ENCODE measurements at places on chromosomes 7 and 10.

DNA sequence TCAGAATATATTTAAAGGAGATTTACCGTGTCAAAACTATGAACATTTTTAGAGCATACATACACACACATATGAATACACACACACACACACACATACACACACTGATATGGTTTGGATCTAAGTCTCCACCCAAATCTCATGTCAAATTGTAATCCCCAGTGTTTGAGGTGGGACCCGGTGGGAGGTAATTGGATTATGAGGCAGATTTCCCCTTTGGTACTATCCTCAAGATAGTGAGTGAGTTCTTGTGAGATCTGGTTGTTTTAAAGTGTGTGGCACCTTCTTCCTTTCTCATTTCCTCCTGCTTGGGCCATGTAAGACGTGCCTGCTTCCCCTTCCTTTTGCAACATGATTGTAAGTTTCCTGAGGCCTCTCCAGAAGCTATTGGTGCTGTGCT is 515.0 kb upstream of the ZMIZ1 start:
- DNase-seq: no peak

DNA sequence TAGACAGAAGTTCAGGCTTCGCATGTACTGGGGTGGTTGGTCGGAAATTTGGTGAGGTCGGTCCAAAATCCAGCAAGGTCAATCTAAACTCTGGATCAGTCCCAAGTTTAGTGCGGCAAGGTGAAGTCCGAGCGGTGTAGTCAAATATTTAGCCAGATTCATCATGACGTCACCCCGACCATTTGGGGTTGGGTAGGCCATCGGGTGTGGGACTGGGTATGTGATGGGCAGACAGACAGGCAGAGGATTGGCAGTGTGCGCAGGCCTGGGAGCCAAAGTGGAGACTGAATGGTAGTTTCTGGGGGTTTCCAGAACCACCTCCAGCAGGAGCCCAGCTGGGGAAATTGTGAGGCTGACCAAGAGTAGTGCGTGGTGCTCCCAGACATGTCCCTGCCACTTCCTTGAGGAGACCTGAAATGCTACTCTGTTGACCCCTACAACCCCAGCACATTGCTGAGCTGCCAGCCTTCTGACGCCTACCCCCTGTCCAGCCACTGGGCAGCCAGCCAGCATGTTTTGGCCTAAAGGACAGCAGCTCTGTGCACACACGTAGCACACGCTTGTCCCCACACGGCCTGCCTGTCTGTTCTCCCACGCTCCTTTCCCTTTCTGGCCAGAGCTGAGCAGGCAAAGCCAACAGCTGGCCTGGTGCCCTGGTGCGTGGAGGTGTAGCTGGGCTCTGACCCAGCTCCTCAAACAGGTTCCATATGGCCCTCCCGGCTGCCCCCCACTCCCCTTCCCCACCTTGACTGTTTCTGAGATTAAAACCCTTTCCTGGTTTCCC is 55.9 kb downstream of the FAM241B start:
- DNase-seq: no peak

DNA sequence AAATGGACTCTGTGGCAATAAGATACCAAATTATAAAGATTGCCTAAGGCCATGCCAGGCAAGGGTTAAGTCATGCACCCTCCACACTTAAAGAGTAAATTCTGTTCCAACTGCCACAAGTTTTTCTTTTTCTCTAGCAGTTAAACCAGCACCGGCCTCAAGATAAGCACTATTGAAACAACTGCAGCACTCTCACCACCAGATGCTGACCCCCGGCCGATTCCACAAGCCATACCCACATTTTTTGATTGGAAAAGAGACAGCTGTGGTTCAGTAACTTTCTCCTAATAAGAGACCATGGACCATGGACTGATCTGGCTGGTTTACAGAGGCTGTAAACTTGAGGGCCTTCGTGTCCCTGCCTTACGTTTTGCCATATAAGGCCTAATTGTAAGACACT is 44.9 kb downstream of the GRM8 start:
- DNase-seq: no peak

DNA sequence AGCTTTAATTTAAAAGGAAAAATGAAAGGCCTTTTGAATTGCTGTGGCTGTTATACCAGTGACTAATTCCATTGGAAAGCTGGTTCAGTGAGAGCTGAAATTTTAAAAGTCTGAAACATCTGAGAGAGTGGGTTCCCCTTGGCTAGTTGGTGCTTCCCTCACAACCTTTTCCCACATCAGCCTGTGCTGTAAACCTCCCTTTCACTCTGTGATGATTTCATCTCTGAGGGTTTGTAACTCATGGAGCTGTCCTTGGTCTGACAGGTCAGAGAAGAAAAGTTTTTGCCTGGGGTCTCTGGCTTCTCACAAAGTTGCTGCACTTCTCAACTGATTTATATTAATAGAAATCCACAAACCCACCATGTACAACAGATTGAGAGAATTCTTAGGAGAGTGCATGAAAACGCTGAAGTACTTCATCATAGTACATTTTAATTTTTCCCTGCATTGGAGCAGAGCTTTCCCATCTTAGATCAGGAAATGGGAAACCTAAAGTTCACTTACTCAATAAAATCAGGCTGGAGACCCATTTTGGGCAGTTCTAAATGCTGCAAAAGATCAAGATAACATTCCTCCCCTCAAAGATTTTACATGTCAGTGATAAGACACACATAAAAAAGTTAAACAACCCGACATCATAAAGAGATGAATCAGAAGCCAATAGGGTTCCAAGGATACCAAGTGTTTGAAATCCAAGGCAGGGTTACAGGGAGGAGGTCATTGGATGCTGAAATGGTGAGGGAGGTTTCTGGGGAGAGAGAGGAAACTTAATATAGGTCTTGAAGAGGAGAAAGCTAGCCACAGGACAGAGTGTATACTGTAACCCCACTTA is 157.0 kb upstream of the MKLN1 start:
- DNase-seq: no peak

GRCh38 chr10:120738658-120739057 is 112.5 kb upstream of the WDR11 start:
- DNase-seq: no peak

GRCh38 chr7:46934198-46934825 is 647.6 kb downstream of the TNS3 start:
- no peak for DNase-seq

DNA sequence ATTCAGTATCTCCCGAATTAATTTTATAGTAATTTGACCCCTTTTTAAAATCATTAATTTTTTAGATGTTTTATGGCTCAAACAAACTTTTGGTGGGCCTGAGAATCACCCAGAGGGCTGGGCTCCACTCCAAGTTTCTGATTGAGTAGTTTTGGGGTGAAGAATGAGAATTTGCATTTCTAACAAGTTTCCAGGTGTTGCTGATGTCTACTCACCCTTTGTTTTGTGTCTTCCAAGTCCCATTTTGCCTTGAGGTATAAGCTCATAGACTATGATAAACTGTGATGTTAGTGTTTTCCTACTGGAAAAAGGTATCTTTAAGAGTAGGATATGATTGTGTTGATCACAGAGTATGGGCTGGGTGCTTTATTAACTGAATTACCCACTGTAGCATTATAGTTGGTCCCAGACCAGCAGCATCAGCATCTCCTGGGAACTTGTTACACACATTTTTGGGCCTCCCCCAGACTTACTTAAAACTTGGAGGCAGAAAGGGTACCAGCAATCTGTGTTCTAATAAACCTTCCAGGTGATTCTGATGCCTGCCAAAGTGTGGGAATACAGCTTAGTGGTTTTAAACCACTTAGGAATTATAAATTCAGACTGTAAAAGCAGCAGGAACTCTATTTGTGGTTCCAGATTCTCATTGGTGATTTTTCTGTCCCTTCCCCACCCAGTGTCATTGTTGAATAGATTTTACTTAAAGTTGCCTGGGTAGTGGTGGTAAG is 19.1 kb downstream of the ZNRF2 start:
- DNase-seq: no peak

- DNase-seq: no peak
These were observed 37.1 kb upstream of the GDF10 start for GRCh38 chr10:47262606-47263533.

DNA sequence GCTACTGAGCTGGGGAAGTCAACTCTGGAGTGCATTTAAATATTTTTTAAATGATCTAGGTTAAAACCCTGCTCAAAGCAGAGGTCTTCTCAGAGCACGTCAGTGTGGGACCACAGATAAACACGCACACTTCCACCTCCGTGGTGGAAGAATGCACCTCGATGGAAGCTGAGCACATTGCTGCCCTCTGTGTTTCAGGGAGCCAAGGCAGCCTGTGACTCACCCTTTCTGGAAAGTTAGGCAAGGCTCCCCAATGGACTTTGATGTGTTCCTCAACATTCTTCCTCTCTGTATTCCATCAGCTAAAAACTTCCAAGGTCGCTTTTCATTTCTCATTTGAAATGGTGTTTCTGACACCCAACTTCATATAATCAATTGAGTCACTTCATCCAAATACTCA is 170.8 kb upstream of the KMT2E start:
- no peak for DNase-seq

DNA sequence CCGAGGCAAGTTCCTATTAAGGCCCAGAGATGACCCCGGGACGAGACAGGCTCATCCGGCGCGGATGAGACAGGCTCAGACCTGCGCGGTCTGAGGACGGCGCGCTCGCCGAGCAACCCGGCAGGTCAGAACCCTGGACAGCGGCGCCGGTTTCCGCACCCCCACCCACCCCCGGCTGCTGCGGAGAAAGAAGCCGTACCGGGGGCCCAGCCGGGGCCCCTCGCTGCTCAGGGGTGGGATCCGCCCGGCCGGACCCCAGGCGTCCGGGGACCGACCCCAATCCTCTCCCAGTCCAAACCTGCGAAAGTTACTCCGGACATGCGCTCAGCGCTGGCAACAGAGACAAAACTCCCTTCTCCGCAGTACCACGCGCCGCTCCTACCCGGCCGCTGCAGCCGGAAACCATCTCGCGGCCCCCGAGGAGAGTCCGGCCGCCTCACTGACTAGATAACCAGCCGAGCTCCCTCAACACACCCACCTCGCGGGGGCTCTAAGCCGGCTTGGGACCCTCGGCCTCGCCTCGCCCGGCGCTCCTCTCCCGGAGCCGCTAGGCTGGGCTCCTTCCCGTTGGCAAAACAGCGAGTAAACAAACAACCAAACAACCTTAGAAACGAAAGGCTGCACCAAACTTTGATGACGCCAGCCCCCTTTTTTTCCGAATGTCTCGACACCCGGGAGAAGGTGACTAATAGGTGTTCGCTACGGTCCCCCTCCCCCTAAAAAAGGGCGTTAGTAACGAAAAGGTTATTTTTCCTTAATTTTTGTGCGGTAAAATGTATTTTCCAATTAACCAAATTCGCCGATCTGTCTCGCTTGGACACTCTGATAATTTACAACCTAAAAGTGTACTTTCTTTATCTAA is 2.3 kb upstream of the DRGX start:
- DNase-seq: peak; percentile 23

DNA sequence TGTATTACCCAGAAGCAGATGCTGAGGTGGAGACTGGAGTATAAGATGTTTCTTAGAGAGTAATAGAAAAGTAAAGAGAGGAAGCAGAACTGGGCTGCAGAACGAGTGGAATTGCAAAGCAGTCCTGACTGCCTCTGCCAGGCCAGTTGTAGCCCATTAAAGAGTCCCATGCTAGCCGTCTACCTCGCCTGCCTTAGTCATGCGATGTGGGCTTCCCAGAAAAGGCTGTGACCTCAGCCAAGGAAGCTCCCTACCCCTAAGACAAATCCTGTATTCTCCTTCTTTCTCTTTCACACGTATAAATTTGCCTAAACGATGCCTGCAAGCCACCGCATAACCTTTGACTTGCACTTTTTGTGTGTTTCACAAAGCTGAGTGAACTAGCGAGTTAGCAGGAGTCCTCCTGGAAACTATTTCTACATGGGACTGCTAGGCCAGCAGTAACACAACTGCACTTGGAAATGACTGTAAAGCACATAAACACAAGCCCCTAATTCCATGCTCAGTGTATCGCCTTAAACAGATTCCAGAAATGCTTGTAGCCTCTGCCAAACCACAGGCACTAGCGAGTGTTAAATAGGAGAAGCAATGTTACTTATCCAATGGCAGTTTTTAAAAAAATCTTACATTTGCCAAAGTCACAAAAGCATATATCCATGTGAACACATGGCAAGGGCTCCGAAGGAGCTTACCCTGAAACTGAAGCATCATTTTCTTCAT is 47.4 kb upstream of the GNAI1 start:
- no peak for DNase-seq

GRCh38 chr7:52053525-52053924 is 736.9 kb upstream of the COBL start:
- no peak for DNase-seq

- no peak for DNase-seq
These were observed 141.6 kb downstream of the EMX2 start for GRCh38 chr10:117684046-117684610.

- DNase-seq: no peak
These were observed 11.8 kb downstream of the INPP5A start for GRCh38 chr10:132549371-132549770.

DNA sequence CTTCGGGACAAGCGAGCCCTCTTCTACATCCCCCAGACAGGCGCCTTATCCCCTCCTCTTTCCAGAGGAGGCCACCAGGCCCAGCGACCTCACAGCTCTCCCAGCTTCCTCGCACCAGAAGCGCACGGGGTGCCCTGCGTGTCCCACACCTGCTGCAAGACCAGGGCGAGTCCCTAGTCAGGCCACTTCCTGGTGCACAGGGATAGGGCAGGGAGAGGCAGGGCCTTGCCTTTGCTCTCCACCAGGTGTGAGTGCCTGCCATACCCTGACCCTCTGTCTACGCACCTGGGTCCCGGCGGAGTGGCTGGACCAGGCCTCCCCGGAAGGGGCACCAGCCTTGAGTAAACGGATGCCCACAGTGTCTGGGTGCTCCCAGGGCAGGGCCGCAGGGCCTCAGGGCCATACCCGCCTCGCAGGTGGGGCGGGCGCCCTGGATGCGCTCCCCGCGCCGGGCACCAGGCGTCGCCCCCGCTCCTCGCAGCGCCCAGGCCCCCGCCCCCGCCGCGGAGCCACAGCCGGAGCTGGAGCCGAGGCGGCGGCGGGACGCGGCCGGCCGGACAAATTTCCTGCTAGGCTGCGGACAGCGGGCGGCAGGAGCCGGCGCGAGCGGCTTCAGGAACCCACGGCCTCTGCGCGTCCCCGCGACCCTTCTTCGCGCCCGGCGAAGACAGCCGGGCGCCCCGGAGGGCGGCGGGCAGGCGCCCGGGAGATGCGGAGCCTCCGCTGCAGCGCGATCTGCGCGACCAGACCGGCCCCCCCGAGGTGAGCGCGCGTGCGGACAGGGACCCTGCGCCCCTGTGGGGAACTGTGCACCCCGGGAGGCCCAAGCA is at the start of gene PTPRE:
Gene PTPRE (plus strand): TSS at position 556 of the 830 bp plus-strand sequence. CDS start 133,779 bp downstream, outside the sequence.
- DNase-seq: peak; percentile 43

DNA sequence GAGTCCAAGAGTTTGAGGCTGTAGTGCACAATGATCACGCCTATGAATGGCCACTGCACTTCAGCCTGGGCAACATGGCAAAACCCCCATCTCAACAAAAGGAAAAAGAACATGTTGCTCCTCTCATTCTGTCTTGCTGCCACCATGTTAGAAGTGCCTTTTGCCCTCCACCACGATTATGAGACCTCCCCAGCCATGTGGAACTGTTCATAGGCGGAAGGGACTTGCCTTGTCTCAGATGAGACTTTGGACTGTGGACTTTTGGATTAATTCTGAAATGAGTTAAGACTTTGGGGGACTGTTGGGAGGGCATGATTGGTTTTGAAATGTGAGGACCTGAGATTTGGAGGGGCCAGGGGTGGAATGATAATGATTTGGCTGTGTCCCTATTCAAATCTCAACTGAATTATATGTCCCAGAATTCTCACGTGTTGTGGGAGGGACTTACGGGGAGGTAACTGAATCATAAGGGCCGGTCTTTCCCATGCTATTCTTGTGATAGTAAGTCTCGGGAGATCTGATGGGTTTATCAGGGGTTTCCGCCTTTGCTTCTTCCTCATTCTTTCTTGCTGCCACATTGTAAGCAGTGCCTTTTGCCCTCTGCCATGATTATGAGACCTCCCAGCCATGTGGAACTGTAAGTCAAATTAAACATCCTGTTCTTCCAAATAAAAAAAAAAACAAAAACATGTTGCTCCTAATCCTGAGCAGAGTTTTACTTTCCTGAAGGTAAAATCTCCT is 22.3 kb downstream of the DLG5 start:
- no peak for DNase-seq

All from central memory CD4-positive, alpha-beta T cell (primary cell).